Activated T-cell treated with anti-CD3 and anti-CD28 coated beads, Interleukin-2, amount 50 U/mL, for 24 hours (primary cell): ENCODE measurements at places on chromosomes 5 and 9.

DNA sequence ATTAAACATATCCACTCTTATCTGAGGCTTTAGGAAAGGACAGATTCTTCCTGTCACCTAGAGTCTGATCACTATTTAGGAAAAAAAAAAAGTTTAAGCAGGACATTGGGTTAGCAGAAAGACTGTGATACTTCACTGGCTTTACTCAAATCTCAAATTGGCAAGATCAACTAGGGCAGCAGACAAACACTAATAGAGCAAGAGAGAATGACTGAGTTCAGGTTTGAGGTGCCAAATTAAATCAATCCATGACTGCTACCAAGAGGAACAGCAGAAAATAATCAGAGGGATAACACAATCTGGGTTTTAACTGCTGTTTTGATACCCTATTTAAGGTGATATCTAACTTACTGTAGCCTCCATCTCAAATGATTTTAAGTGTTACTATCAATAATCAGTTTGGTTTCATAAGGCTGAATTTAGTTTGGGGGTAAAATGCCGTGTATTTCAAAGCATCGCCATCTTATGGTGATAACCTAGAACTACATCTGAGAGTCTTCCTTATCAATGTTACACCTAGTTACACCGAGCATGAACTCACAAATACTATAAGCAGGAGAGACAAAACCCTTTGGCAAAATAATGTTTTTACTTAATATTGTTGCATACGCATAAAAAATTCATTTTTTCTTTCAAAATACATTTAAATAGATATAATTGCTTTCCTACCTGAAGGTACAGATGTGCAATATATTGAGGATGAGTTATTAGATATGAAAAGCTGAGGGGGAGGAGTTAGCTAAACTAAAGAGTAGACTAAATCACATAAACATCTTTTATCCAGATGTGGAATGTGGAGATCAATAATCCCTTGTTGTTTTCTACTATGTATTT lies 286.4 kb upstream of the CDH12 start:
- no peak for DNase-seq

DNA sequence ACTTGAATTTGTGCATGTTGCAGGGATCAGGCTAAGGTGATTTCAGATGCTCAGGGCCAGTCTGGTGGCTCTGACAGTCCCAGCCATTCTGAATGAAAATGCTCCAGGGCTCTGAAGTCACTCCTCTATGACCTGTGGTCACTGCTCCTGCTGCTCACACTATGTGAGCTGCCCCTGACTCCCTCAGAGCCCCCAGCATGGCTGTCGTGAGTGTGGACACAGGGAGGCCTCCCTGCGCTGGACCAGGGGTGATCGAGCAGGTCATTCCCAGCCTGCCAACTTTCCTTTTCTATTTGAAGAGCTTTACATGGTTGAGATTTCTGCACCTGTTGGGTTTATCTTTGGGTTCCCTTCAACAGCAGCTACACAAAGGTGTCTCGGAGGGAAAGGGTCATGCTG lies 74.5 kb downstream of the WNK2 start:
- peak; percentile 14 for DNase-seq

- no peak for DNase-seq
These were observed 3.5 kb downstream of the PAIP1 start for GRCh38 chr5:43553381-43553780.

GRCh38 chr9:5110867-5111681 lies 74.4 kb downstream of the INSL6 start:
- DNase-seq: no peak
